ENCODE measurements at places on chromosomes 12 and 14.
A peak's percentile ranks its signal among the peaks of the same experiment; 100 is the strongest.

- DNase-seq: no peak
Observed at GRCh38 chr12:118068445-118068844, 7.5 kb upstream of the WSB2 start.

DNA sequence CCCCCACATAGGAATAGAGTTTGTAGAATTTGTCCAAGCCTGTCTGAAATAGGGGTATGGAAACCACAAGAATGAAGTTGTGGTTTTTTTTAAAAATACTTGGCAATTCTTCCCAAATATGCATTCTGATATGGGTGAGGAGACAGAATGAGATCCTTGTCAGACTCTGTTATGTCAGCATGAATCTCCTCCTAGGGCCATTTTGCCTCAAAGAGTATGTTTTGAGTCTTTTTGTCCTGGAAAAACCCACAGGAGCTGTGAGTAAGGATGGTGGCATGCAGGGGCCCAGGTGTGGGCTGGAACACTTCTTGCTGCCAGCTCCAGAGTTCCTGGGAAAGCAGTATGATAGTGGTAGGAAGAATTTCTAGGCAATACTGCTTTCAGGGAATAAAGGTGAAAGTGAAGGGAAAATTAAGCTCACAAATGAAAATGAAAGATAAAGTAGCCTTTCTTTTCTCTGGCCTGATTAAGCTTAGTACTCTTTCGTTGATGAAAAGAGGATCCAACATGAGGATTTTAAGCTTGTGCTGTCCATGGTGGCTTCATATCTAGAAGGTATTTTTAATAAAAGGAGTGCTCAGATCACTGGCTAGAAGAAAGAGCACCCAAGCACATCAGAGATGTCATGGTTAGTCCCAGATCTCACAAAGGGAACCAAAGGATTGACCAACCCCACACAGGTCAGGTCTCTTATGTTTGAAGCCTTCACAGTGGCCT lies 130.8 kb downstream of the LLPH start:
- no peak for DNase-seq

DNA sequence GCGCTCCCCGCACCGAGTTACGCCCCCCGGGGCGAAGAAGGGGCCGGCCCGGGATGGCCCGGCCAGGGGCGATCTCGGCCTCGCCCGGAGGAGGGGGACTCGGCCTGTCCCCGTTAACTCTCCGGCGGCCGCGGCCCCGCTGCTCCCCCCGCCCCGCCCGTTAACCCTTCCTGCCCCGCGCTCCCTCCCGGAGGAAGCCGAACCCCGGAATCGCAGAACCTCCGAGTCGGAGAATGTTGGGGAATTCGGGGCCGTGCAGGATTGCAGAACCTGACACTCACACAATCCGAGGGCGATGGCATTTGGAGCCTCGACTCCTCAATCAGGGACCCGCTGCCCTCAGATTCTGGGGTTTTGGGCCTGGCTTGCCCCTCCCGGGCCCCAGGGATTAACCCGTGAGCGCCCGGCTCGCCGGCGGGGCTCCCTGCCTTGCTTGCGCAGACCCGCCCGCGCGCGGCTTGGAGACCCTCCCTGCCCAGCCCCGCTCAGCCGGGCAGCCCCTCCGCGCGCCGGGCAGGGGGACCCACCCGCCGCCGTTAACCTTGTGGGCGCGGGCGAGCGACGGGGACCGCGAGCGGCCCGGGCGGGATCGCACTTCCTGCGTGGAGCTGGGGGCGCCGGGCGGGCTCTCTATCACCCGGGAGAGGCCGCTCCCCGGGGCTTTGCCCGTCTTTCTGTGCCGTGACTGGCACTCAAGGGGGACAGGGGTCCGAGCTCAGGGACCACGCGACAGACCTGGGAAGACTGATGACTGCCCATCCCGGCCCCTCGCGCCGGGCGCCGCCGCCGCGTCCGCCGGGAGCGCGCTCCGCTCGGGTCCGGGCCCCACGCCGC lies 18.8 kb downstream of the BEGAIN start:
- DNase-seq: no peak

DNA sequence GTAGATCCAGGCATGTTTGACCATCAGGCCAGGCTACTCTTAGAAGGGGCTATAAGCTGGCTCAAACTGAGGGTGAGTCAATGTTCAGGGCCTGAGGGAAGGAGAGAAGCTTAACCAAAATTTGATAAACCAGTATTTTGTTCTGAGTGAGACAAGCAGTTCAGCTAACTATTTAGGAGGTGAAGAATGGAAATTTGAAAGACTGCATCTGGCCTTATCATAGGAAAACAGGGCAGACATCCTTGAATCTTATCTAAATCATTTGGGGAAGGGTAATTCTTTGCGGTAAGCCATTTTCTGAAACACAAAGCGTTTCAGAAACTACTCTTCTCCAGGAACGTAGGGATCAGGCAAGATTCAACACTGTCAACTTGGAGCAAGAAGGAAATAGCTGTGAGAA lies 447.2 kb downstream of the SOX5 start:
- no peak for DNase-seq

GRCh38 chr12:13156277-13156676 lies 40.2 kb upstream of the EMP1 start:
- no peak for DNase-seq

- DNase-seq: no peak
Observed at GRCh38 chr14:55366271-55366670, 45.4 kb downstream of the ATG14 start.

- no peak for DNase-seq
Observed at GRCh38 chr12:132415327-132416120, 74.4 kb upstream of the FBRSL1 start.

DNA sequence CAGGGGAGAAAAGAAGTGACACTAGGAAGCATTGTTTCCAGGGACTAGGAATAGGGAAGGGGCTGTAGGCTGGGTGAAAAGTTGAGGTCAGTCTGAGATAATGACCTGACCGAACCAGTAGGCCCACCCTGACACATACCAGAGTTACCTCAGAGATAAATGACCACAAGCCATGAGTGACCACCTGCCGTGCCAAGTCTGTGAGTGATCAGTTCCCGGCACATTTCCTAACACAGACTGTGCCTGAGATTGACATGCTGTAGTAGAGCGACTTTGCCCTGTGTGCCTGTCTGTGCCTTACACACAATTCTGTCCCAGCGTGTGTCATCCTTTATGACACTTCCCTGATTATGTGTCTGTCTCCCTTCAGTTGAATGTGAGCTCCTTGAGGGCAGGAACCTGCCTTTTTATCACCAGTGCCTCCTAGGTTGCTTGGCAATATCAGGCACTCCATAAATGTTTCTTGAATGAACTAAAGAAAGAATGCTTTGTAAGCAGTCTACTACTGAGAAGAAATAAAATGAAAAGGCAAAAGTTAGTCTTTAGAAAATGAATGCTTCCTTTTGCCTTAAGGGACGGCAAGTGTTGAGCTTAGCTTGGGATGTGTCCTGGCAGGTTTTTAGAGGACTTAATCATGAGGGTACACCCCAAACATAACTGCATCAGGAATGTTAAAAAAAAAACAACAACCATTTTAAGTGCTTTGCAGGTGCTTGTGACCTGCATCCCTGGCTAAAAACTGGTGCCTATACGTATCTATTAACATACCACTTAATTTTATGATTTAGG lies 9.6 kb upstream of the SSPN start:
- no peak for DNase-seq

DNA sequence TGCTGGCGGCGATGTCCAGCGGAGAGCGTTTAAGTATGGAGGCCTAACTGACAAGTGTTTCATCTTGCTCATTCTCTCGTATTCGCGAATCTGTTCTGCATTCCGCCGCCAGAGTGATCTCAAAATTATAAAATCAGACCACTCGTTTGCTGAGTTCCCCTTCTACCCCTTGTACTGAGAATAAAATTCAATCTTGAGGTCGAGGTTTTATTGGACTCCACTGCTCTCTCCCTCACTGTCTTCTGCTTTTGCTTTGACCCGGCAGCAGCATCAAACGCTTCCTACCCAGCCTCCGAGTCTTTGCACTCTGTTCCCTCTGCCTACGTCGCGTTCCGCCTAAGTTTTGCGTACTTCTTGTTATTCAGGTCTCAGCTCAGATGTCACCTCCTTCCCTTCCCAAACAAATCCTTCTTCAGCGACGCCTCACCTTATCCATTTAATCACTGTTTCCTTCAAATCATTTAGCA lies 462 bp downstream of the KNTC1 start:
- DNase-seq: no peak

DNA sequence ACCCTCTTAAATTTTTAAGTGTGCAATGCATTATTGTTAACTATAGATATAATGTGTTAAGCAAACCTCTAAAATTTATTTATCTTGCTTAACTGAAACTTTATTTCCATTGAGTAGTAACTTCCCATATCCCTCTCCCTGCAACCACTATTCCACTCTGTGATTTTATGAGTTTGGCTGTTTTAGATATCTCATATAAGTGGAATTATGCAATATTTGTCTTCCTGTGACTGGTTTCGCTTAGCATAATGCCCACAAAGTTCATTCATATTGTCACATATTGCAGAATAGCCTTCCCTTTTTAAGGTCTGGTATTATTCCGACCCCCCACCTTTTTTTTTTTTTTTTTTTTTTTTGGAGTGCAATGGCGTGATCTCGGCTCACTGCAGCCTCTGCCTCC lies 247.6 kb downstream of the EMP1 start:
- no peak for DNase-seq

GRCh38 chr14:49897965-49898364 lies 5.1 kb downstream of the ARF6 start:
- DNase-seq: no peak

- DNase-seq: no peak
Observed at GRCh38 chr12:50362671-50363070, 33.7 kb downstream of the FAM186A start.

DNA sequence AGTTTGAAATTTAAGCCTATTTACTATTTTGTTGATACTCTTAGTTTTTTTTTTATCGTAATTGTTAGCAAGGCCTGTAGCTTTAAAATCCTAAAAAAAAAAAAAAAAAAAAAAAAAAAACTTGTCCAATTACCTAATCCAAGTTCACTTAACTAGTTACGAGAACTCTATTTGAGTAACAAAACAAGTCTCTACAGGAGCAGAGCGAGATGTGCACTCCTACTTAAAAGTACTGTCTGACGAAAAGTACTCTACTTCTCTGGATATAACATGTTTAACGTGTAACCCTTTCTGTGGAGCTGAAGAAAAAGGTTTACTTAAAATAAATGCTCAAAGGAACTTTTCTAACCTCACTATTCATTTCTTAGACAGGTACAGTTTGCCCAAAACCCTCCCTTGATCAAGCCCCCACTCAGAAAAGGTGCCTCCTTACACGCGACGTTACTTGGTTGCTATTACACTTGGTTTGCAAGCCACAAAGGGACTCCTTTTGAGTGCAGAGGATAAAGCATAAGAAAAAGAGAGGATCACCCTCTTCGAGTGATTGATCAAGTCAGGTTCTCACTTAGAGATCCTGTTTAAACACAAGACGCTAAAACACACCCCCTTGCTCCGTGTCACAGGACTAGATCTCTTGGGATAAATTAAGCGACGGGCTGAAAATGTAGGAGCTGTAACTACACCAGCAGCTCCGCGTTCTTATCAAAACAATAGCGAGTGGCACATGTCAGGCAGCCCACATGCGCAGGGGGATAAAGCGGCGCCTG lies 2.2 kb downstream of the BAZ1A start:
- DNase-seq: peak; percentile 46

GRCh38 chr14:72809063-72809462 lies 84.8 kb downstream of the DPF3 start:
- DNase-seq: no peak

GRCh38 chr12:89051065-89051677 lies 301.1 kb downstream of the DUSP6 start:
- peak; percentile 26 for DNase-seq

- DNase-seq: no peak
Observed at GRCh38 chr14:70149596-70150165, 39.1 kb downstream of the SLC8A3 start.

GRCh38 chr14:74660167-74660566 lies 48.1 kb upstream of the LTBP2 start:
- peak; percentile 68 for DNase-seq

DNA sequence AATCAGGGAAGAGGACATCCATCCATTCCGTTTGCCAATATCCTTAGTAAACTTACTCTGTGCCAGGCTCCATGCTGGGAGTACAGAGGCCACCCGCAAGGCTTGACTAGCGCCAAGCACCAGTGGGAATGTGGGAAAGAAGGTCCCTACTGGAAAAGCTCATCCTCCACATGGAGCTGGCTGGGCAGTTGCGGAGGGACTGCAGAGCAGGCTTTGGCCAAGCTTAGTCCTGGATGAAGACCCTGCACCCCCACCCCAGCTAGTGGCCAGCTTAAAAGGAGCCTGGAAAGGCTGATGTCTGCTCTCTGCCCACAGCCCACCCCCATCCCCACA lies 22.4 kb upstream of the EIF2B2 start:
- DNase-seq: no peak

GRCh38 chr14:29645117-29645516 lies 282.5 kb downstream of the PRKD1 start:
- no peak for DNase-seq

GRCh38 chr14:57869617-57870016 lies 3.7 kb upstream of the SLC35F4 start:
- DNase-seq: no peak

- no peak for DNase-seq
Observed at GRCh38 chr12:89946518-89947135, 238.0 kb upstream of the ATP2B1 start.

DNA sequence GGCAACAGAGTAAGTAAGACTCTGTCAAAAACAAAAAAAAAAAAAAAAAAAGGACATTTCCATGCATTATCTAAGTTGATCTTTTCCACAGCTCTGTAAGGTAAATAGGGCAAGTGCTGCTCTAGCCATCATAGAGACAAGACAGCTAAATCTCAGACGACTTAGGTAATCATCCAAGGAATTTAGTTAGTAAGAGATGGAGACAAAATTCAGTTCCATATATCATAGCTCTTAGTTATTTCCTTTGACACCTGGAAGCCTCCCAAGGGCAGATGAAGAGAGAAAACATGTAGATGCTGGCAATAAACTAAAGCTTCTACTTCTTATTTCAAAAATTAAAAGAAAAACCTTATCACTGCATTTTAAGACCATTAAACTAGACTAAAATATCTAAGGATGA lies 48.7 kb downstream of the ST8SIA1 start:
- no peak for DNase-seq

- DNase-seq: no peak
Observed at GRCh38 chr14:89508863-89509262, 91.8 kb upstream of the FOXN3 start.

- no peak for DNase-seq
Observed at GRCh38 chr12:93311827-93312226, 65.9 kb upstream of the NUDT4 start.

DNA sequence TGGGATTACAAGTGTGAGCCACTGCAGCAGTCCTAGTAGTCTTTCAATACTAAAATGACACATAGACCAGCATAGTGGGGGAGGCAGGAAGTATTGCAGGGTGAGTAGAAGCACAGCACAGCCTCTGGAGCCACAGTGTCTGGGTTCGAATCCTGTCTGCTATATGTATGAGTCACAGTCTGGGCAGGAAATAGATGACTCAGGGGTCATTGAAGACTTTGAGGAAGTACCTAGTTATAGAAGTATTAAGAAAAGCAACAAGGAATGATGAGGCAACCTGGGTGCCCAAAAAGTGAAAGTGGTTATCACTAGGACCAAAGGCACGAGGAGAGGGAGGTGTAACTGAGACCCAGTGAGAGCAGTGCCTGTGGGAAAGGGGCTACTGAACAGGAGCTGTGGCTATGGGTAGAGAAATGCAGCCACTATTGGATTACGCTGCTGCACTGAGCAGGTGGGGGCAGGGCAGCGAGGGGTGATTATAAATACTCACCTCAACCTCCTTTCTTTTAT lies 124.0 kb downstream of the PDE3A start:
- no peak for DNase-seq
